ENCODE measurements at places on chromosomes 5 and 9. TPM values are rescaled to one million over a fixed set of nuclear protein-coding genes. Genes with fewer than 3 reads are reported as not detected.

The PPWD1 gene
- total RNA-seq, result 45.2 TPM

DNA sequence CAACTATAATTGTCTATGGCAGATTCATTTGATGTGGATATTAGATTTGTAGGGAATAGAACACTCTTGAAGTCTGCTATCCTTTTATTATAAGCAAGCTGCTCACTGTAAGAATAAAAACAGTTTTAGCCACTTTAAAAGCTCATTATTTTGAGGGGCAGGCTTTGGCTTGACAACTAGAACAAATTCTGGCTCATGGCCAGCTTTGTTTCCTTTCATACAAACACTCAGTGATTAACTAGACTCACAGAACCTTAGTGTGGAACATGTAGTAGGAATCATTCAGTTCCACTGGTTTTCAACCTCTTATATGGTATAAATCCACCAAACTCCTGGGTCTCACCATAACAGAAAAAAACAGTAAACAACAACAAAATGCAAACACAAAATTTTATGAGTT is 27.4 kb upstream of the CEP120 start:
- H3K27ac ChIP-seq, result no peak overlapping the region
- no peaks in the 10 kb centered on the region for H3K36me3 ChIP-seq
- no peaks in the 10 kb centered on the region for H3K4me1 ChIP-seq
- DNase-seq, result no peak
- H3K4me3 ChIP-seq, result no peak overlapping the region
- no peaks in the 10 kb centered on the region for H3K27me3 ChIP-seq

- no peak overlapping the region for H3K4me3 ChIP-seq
- H3K27ac ChIP-seq, result peak overlapping the region; percentile 87
- H3K27me3 ChIP-seq, result no peaks in the 10 kb centered on the region
- H3K4me1 ChIP-seq, result peaks cover 48% of the 10 kb centered on the region
- no peaks in the 10 kb centered on the region for H3K36me3 ChIP-seq
Measured at GRCh38 chr5:96716007-96716406, 53.8 kb downstream of the CAST start.

- H3K36me3 ChIP-seq, result no peaks in the 10 kb centered on the region
- no peak for DNase-seq
- peak overlapping the region; percentile 26 for H3K4me3 ChIP-seq
- peak overlapping the region; percentile 50 for H3K27ac ChIP-seq
- peaks cover 22% of the 10 kb centered on the region for H3K4me1 ChIP-seq
Measured at GRCh38 chr5:83472213-83472507, 616 bp downstream of the VCAN start.

The RICTOR gene
- total RNA-seq, result 44.8 TPM

The CDH6 gene
- total RNA-seq, result 1.2 TPM

DNA sequence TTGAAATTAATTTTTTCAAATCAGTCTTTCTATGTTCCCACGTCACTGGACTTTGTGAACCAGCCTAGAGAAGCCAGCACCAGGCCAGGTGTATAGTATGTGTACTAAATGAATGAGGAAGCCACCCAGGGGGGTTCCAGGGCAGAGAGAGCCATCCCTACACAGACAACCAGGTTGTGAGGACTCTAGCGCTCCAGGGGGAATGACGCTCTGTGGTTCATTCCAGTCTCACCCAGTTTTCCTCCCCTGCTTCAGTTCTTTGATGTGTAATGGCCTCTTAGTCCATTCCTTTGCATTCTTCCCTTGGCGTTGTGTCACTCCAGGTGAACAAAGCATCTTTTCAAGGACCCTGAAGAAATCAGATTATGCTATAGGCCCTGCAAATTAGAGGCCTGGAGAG is 330.6 kb downstream of the NSG2 start:
- no peaks in the 10 kb centered on the region for H3K36me3 ChIP-seq
- H3K27me3 ChIP-seq, result no peaks in the 10 kb centered on the region
- no peaks in the 10 kb centered on the region for H3K4me1 ChIP-seq
- no peak overlapping the region for H3K27ac ChIP-seq

GRCh38 chr5:135600971-135601381 is 22.2 kb upstream of the CXCL14 start:
- no peak overlapping the region for H3K4me3 ChIP-seq
- no peaks in the 10 kb centered on the region for H3K4me1 ChIP-seq

DNA sequence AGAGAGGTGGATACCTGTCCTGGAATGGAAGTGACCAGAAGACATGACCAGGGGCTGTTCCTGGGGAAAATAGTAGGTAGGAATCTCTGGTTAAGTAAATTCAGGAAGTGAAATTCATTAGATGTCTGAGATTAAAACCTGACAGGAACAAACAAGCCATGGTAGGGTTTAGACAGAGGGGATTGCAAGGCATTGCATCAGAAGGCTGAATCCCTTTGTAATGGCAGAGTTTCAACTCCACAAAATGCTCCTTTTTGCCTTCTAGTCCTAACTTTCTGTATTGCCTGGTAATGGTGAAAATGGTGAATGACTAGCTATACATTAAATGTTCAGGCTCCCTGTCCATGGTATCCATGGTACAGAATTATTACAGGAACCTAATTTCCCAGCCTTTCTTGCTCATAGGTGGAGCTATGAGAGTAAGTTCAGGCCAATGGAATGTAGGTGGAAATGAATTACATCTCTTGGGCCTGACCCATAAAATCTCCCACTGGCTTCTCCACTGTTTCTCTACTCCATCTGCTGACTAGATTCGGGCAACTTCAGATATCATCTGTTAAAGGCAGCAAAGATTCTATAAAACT is 113.4 kb upstream of the CNTLN start:
- H3K27me3 ChIP-seq, result no peaks in the 10 kb centered on the region
- no peak overlapping the region for H3K27ac ChIP-seq
- no peaks in the 10 kb centered on the region for H3K36me3 ChIP-seq
- no peak overlapping the region for H3K4me3 ChIP-seq
- H3K4me1 ChIP-seq, result no peaks in the 10 kb centered on the region
- DNase-seq, result no peak

DNA sequence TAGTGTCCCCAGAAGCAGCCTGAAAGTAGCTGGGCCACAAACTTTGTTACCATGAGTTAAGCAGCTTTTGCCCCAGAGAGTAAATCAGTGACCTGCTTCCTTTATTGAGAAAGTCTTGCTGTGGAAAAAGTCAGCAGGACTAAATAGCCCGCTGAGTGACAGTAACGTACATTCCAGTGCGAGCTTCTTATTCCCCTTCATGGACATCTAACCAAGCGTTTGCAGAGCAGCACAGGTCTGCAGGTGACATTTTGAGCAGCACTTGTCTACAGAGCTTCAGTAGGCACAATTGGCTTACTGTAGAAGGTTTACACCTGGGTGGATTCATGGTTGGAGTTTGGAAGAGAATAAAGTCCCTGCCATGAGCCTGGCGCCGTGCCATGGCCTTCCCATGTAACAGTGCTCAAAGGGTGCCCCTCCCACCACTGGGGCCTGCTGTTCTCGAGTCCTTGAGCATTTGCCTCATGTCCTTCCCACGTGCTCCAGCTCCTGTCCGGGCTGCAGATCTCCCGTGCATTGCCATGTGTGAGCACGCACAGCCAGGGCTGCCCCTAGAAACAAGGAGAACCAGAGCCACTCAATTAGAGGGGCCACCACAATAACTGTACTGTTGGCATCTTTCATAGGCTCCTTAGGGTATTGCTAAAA is 41.3 kb upstream of the GRHPR start:
- no peaks in the 10 kb centered on the region for H3K4me1 ChIP-seq
- H3K27me3 ChIP-seq, result no peaks in the 10 kb centered on the region
- no peaks in the 10 kb centered on the region for H3K36me3 ChIP-seq
- DNase-seq, result no peak

GRCh38 chr5:77353251-77353650 is 138.9 kb downstream of the WDR41 start:
- H3K27ac ChIP-seq, result no peak overlapping the region
- H3K4me1 ChIP-seq, result no peaks in the 10 kb centered on the region
- H3K36me3 ChIP-seq, result no peaks in the 10 kb centered on the region
- H3K27me3 ChIP-seq, result no peaks in the 10 kb centered on the region
- H3K4me3 ChIP-seq, result no peak overlapping the region
- DNase-seq, result no peak

- H3K36me3 ChIP-seq, result no peaks in the 10 kb centered on the region
- peak overlapping the region; percentile 25 for H3K27ac ChIP-seq
- H3K4me3 ChIP-seq, result no peak overlapping the region
Measured at GRCh38 chr5:75048457-75048953, 3.9 kb downstream of the GCNT4 start.

The PDGFRB gene
- total RNA-seq, result 35.9 TPM

DNA sequence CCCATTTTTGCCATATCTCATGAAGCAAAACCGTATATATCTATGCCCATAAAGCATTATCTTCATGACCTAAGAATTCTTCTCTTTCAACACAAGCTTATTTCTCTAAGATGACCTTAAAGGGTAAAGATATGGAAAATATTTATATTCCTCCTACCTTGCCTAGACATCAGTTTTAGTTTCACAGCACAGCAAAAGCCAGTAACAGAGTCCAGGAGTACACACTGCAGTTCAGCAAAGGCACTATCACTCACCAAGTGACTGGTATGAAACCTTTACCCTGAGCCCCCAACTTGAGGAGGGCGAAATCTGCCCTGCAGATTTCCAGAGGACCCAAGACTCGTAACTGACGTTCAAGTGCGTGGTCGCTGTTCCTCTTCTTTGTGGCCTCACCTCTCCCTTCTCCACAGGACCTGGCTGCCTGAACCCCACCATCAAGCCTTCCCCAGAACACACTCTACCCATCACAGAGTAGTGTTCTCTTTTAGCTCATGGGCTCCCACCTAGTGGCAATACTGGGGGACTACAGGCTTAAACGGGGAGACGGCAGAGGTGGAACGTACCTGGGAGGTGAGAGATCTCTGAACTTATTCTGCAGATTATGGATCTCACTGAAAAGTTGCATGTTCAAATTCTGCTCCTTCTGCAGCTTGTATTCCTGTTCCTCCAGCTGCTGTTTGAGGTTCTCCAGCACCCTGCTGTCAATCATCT is 141.0 kb downstream of the CDK5RAP2 start:
- no peaks in the 10 kb centered on the region for H3K36me3 ChIP-seq
- no peak overlapping the region for H3K4me3 ChIP-seq
- DNase-seq, result no peak
- H3K27ac ChIP-seq, result no peak overlapping the region

The SMIM33 gene
- total RNA-seq, result not detected

GRCh38 chr9:89815903-89816573 is 211.2 kb downstream of the GADD45G start:
- DNase-seq, result no peak
- peaks cover 4% of the 10 kb centered on the region for H3K4me1 ChIP-seq
- no peak overlapping the region for H3K27ac ChIP-seq
- H3K27me3 ChIP-seq, result no peaks in the 10 kb centered on the region

- no peaks in the 10 kb centered on the region for H3K36me3 ChIP-seq
- no peak for DNase-seq
- no peak overlapping the region for H3K27ac ChIP-seq
- no peak overlapping the region for H3K4me3 ChIP-seq
- no peaks in the 10 kb centered on the region for H3K27me3 ChIP-seq
Measured at GRCh38 chr5:133261993-133262392, 210.2 kb downstream of the HSPA4 start.

DNA sequence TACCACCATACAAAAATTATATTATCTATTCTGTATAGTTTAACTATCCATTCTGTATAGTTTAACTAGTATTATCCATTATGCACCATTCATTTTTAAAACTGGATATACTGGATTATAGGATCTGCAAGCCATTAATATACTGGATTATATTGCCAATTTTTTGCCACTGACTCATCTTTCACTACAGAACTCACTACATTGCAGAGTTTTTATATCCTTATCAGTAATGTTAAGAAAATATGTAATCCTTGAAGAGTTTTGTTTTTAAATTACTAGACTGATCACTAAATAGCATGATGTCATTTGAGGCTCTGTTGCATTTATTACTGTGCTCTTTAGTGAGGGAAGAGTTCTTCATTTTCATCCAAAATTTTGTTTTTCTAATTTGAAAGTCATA is 109.8 kb upstream of the SNX2 start:
- no peak overlapping the region for H3K4me3 ChIP-seq
- H3K27me3 ChIP-seq, result no peaks in the 10 kb centered on the region
- H3K27ac ChIP-seq, result no peak overlapping the region
- no peak for DNase-seq
- H3K36me3 ChIP-seq, result no peaks in the 10 kb centered on the region

The ADAMTS12 gene
- total RNA-seq, result 0.60 TPM

DNA sequence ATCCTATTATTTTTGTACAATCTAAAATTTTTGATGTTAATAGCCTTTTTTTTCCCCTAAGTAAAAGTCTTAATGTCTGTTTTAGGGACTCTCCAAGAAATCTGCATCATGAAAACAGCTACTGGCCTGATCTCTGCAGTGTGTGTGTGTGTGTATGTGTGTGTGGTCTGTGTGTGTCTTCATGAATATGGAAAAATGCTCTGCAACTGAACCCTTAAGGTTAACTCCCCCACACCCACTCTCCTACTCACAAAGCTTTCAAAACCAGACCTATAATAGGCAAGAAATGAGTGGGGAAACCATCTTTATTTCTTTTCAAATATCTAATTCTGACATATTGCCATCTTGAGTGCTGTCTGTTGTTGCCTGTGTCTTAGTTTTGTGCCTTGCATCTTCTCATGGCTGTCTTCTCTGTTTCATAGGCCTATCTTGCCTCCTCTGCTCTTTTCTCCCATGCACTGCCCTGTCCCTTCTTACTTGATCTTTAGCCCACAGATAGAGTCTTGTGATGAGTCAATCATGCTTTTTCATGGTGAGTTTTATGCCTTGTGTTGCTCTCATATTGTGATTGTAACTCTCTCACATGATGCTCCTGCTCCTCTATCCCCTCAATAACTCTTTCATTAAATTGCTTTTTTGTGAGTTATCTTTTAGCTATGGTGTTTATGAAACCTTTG is 68.3 kb downstream of the CHSY3 start:
- H3K36me3 ChIP-seq, result no peaks in the 10 kb centered on the region
- no peak for DNase-seq

The ANKRD18A gene
- 15.4 TPM for total RNA-seq

The CDKN2B gene
- total RNA-seq, result 430 TPM

- H3K27me3 ChIP-seq, result no peaks in the 10 kb centered on the region
- no peak overlapping the region for H3K4me3 ChIP-seq
- H3K4me1 ChIP-seq, result no peaks in the 10 kb centered on the region
Measured at GRCh38 chr5:156687514-156687913, 162.6 kb upstream of the PPP1R2B start.

- H3K27me3 ChIP-seq, result peaks cover 2% of the 10 kb centered on the region
- H3K4me3 ChIP-seq, result no peak overlapping the region
- DNase-seq, result no peak
Measured at GRCh38 chr5:139399501-139400121, 4.3 kb downstream of the SPATA24 start.

DNA sequence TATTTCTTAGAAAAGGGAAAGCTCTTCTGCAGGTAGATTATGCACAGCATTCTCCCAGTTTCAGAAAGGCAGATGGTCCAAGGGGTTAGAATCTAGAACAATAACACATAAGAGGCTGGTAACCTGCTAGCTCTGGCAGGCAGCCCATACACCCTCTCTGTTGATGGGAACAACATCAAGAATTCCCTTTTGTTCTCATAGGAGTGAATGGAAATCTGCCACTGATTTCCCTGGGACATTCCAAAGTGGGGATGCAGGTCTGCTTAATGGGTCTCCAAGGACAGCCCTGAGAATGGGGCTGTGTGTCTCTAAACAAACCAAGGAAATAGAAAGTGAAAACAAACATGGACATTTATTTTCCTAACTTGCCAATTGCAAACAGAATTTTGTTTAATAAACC is 456.8 kb downstream of the EBF1 start:
- no peaks in the 10 kb centered on the region for H3K4me1 ChIP-seq
- H3K27me3 ChIP-seq, result no peaks in the 10 kb centered on the region
- no peak overlapping the region for H3K27ac ChIP-seq
- no peak for DNase-seq
- no peaks in the 10 kb centered on the region for H3K36me3 ChIP-seq

Data from transverse colon (tissue), 4 donors.